Stimulated activated CD8-positive, alpha-beta memory T cell treated with anti-CD3 and anti-CD28 coated beads, Interleukin-2, amount 100 ng/mL, for 48 hours (primary cell): ENCODE measurements at places on chromosomes 2 and 18.

- peak; percentile 8 for DNase-seq
Observed at GRCh38 chr2:218010140-218010983, 7.6 kb upstream of the TNS1 start.

GRCh38 chr2:68018727-68019126 is 44.1 kb downstream of the C1D start:
- no peak for DNase-seq

DNA sequence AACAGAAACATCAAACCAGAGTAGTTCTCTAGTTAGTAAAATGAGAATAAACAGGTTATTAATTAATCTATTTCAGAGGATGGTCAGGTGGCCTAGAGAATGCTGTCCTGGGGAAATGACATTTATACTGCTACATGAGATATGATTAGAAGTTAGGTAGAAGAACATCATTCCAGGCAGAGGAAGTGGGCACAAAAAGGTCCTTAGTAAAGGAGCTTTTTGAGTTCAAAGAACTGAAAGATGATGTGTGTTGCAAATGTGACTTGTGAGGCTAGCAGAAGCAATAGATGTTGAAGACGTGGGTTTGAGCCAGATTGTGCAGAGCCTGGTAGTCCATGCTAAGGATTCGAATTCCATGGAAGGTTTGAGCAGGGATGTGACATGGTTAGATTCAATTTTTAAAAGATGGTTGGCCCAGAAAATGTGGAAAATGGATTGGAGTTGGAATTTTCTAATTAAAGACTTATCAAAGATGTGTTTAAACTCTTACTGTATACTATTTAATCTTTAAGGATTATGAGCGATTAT is 34.2 kb downstream of the RAB10 start:
- no peak for DNase-seq

- DNase-seq = no peak
Observed at GRCh38 chr2:20594048-20594750, 56.7 kb downstream of the HS1BP3 start.

DNA sequence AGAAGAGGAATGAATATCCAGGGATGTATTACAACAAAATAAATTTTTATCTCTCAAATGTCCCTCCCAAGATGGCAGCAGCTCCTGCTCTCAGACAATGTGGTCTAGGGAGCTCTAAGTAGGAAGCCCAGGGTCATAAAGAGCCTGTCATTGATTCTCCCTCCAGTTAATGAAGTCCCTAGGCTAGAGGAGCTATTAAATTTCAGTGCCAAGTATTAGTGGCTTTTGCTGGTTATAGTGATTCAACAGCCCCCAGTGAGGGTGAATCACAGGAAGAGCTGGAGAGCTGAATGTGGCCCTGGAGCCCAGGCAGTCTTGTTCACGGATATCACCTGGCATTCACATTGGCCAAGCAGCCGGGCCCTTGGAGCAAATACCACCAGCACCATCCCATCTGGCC is 109.8 kb upstream of the YPEL5 start:
- no peak for DNase-seq

DNA sequence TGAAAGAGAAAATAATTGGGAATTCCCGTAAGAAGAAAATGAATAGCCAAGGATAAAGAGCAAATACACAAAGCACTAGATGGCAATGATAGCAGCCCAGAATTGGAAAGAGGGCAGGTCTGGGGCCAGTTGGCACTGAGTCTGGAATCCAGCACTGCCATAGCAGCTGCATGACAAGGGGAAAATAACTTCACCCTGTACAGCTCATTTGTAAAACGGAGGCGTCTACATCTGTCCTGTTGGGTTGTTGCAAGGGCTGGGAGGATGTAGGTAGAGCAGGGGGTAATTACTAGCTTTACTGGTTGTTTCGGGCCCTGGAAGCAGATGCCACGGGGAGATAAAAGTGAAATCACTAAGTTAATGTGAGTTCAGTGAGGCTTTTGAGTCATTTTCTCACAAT is 110.0 kb upstream of the RASGRP3 start:
- no peak for DNase-seq

- DNase-seq = no peak
Observed at GRCh38 chr2:240733803-240734495, 42.3 kb downstream of the AQP12A start.

- DNase-seq = no peak
Observed at GRCh38 chr18:74019864-74020263, 127.8 kb downstream of the FBXO15 start.

- DNase-seq = no peak
Observed at GRCh38 chr18:50687491-50687890, 127.6 kb downstream of the MAPK4 start.

DNA sequence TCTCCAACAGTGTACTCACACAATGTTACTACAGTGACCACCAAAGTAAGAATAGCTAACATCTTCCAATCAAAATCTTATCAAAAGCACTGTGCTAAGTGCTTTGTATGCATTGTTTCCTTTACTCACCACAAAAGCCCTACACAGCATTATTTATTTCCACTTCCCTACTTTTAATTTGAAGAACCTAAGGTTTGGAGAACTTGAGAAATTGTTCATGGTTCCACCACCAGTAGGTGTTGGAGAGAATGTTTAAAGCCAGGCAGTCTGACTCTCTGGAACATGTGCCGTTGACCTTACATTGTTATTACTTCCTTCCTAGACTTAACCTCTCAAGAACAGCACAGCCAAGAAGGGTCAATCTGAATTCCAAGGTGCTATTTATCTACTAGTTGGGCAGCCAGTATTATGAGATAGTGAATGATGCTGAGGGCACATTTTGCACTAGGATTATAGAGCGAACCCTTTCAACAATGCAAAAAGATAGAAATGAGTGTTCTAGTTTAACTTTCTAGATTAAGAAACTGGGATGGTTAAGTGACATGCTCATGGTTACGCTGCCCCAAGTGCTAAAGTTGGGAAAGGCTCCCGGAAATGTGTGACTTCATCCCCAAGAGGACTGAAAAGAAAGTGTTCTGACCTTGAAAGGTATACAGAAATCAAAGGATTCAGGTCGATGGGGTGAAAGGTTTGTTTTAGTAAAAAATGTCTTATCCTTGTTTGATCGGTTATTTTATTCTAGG is 55.2 kb upstream of the FAM136A start:
- DNase-seq = no peak

DNA sequence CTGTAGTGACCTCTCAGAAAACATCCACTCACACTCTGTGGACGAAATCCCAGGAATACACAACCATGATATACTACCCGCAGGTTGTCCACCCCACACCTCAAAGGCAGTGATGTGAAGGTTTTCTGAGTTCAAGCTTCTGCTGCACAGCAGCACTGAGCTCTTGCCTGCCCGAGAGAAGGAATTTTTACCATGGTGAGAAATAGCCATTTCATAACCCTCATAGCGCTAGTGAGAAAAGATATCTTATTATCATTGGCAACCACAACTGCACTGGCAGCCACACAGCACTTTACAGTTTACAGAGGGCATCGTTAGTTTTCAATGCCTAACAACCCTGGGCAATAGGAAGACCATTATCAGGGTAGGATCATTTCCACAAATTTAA is 36.9 kb downstream of the NAPG start:
- DNase-seq = no peak

GRCh38 chr2:76932550-76932949 is 589.6 kb downstream of the LRRTM4 start:
- DNase-seq = no peak

DNA sequence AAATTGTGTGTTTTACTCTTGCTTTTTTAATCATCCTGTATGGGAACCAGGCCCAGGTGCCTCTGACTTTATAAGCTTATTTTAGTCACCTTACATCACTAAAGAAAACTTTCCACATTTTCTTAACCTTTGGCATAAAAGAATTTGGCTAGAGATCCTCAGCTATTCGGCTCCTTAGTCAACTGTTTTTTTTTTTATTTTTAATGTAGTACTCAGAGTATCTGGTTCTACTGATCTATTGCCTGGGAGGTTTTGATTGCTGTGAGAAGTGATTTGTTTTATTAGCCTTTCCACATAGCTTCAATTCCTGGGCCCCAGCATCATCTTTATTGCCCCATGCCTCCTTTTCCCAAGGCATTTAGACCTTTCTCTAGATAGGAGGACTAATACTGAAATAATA is 121.0 kb downstream of the MYO1B start:
- DNase-seq = no peak

DNA sequence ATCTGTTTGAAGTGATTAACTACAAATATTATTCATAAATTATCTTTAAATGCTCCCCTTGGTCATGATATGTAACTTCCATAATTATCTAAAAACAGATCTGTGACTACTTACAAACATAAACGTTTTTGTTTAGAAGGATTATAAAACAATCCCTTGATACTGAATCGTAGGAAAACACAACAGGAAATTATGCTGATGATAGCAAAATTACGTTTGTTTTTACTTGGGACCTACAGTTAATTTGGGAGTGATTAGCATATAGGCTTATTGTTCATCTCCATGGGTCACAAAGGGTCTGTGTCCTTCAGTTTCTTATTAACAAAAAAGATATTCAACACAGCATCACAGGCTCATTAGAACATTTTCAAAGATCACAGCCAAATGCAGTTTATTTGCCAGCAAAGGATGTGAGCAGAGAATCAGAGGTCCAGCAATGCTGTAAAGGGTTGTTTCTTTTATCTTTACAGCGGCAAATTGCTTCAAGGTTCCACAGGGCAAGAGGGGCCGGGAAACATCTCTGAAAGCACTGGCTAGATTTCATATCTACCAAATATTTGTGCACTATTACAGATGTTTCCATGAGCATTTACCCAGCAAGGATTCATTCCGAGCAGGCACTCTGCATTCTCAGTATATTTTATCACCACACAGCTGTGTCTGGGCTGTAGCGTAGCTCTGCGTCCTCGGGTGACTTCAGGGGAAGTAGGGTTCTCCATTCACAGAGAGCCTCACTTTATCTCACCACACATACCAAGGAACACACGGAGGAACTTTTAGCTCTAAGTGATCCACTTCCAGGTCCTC is 4.1 kb downstream of the CCDC195 start:
- DNase-seq = no peak

DNA sequence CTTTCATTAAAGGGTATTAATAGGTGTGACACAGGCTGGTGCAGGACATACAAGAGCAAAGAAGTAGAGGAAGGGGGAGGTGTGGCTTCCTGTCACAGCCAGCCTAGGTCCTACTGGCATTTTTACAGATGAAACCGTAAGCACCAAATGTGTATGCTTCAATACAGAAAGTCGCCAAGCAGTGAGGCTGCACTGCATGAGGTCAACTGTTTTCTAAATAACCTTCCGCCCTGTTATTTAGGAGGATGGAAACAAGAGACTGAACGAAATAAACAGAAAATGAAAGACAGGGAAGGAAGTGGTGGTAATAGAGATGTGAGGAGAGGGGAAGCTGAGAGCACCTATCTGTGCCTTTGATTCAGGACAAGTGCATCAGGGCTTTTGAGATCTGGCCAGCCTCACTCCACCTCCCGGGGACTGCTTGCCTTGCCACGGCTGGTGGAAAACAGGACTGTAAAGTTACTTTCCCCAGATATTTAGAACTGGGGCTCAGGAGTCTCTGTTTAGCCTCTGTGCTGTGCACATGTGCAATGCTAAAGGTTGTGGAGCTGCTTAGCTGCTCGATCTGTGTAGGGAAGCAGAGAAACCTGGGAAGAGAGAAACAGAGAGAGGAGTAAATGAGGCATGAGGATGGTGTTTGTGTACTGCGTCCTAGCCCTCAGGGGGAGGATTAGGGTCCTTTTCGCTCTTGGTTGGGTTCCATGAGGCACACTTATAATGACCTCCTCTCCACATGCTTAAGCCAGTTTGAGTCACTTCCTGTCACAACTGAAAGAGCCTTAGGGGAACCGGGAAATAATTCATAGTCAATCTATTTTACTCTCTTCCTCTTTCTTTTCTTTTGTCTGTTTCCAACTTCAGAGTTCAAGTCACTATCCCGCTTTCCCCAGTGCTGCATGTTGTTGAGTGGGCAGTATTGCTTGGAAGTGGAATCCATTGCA is 62.3 kb upstream of the BOD1L2 start:
- DNase-seq = no peak

GRCh38 chr2:119431155-119431975 is at the start of gene TMEM37:
Gene TMEM37, plus strand, starts transcription at chr2:119431854. Its CDS starts 50 bp downstream, at chr2:119431904.
- no peak for DNase-seq

GRCh38 chr2:164777847-164778461 is 63.7 kb downstream of the COBLL1 start:
- DNase-seq = no peak

GRCh38 chr18:36328385-36328858 is 30.9 kb downstream of the FHOD3 start:
- no peak for DNase-seq

- DNase-seq = no peak
Observed at GRCh38 chr18:49071317-49071716, 120.6 kb upstream of the SMAD7 start.

DNA sequence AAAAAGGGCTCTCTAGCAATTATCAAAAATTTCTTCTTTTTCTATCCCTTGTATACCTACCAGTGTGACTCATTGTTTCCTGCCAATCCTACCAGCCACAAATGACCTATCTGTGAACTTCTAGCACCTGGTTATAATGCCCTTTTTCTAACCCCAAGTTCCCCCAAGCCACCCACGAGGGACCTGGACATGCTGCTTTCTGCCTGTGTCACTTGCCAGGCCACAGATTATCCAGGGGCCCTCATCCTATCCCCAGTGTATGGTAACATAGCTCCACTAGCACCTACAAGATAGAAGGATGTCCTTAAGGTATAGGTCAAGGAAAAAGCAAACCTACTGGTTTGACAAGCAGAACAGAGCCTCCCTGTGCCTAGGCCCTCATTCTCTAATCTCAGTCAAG is 26.8 kb downstream of the AAK1 start:
- no peak for DNase-seq

GRCh38 chr2:216486271-216486670 is 12.4 kb upstream of the RPL37A start:
- DNase-seq = no peak

DNA sequence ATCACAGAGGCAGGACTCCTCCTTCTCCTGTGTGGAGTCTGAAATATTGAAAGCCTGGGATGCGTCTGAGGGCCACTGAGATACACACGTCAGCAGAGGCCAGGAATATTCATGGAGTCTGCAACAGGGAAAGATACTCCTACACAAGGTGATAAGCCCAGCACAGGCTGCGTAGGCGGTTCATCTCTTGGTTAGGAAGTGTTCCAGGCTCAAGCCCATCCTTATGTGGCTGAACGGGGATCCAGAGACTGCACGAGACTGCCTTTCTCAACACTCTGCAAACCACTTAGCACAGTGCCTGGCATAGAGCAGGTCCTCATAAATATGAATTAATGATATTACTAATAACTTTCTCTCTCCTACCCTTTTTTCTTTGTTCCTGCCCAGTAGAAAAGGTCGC is 29.2 kb upstream of the AGPS start:
- no peak for DNase-seq

- DNase-seq = no peak
Observed at GRCh38 chr18:41021089-41021488, 933.9 kb upstream of the PIK3C3 start.

- DNase-seq = no peak
Observed at GRCh38 chr2:56390644-56391043, 206.9 kb downstream of the CCDC85A start.

- no peak for DNase-seq
Observed at GRCh38 chr2:85550486-85550885, 10.8 kb downstream of the GGCX start.

GRCh38 chr2:234764372-234764771 is 187.4 kb upstream of the SH3BP4 start:
- DNase-seq = no peak

- no peak for DNase-seq
Observed at GRCh38 chr2:202723746-202724145, 89.0 kb downstream of the FAM117B start.
